Uterine smooth muscle cell (primary cell): ENCODE measurements at places on chromosomes 6 and 20. TPM values are rescaled to one million over a fixed set of nuclear protein-coding genes. Genes with fewer than 3 reads are reported as not detected.

Gene TJAP1
- total RNA-seq: 9.9 and 10.1 TPM in 2 replicates

Gene SLC22A1
- 0.62 and 0.77 TPM in 2 replicates for total RNA-seq

Gene LAMP5
- total RNA-seq: under 0.01 and 0.44 TPM in 2 replicates

Gene RFX6
- under 0.01 TPM in 1 of 2 replicates, not detected in the other for total RNA-seq

Gene DEFB132
- not detected in 2 replicates for total RNA-seq

Gene PFDN6
- 38.9 and 42.8 TPM in 2 replicates for total RNA-seq

Gene PRKN
- 2.9 and 3.4 TPM in 2 replicates for total RNA-seq

Gene HRH3
- not detected in 2 replicates for total RNA-seq

Gene WFDC12
- not detected in 2 replicates for total RNA-seq

Gene DZANK1
- 1.1 and 1.5 TPM in 2 replicates for total RNA-seq

Gene GCLC
- total RNA-seq: 84.1 and 123 TPM in 2 replicates

Gene SYTL3
- 2.2 and 2.8 TPM in 2 replicates for total RNA-seq

Gene RBPJL
- total RNA-seq: not detected in 2 replicates

Gene LY6G5B
- total RNA-seq: 3.0 and 3.4 TPM in 2 replicates

Gene BHLHE23
- not detected in 2 replicates for total RNA-seq

Gene ARFGAP1
- total RNA-seq: 97.7 and 106 TPM in 2 replicates

Gene TNNC2
- 0.12 and 0.44 TPM in 2 replicates for total RNA-seq

Gene FUCA2
- 44.1 and 67.4 TPM in 2 replicates for total RNA-seq

Gene SMIM28
- total RNA-seq: not detected in 2 replicates

Gene ERVFRD-1
- under 0.01 and 0.12 TPM in 2 replicates for total RNA-seq

Gene FAM184A
- total RNA-seq: 1.00 and 1.1 TPM in 2 replicates

Gene TFAP2A
- total RNA-seq: not detected in 2 replicates

Gene RIPOR2
- 5.5 and 8.7 TPM in 2 replicates for total RNA-seq

Gene HLA-DPB1
- total RNA-seq: 6.8 and 21.1 TPM in 2 replicates

Gene MRAP2
- total RNA-seq: 2.2 and 4.9 TPM in 2 replicates

Gene PHF3
- 71.9 and 74.9 TPM in 2 replicates for total RNA-seq

Gene CFAP61
- total RNA-seq: 0.22 and 0.25 TPM in 2 replicates

Gene GSTA2
- total RNA-seq: not detected in 2 replicates

Gene TP53INP2
- 1.3 and 1.4 TPM in 2 replicates for total RNA-seq

Gene F13A1
- total RNA-seq: under 0.01 TPM in 1 of 2 replicates, not detected in the other
